ENCODE measurements at places on chromosomes 5 and 9.

- no peak for DNase-seq
These were observed 18.9 kb upstream of the IGFBPL1 start for GRCh38 chr9:38443181-38443580.

GRCh38 chr5:150141544-150142184 is 14.0 kb downstream of the PDGFRB start:
- DNase-seq = no peak

- no peak for DNase-seq
These were observed 124.6 kb downstream of the TARS1 start for GRCh38 chr5:33565324-33565723.

DNA sequence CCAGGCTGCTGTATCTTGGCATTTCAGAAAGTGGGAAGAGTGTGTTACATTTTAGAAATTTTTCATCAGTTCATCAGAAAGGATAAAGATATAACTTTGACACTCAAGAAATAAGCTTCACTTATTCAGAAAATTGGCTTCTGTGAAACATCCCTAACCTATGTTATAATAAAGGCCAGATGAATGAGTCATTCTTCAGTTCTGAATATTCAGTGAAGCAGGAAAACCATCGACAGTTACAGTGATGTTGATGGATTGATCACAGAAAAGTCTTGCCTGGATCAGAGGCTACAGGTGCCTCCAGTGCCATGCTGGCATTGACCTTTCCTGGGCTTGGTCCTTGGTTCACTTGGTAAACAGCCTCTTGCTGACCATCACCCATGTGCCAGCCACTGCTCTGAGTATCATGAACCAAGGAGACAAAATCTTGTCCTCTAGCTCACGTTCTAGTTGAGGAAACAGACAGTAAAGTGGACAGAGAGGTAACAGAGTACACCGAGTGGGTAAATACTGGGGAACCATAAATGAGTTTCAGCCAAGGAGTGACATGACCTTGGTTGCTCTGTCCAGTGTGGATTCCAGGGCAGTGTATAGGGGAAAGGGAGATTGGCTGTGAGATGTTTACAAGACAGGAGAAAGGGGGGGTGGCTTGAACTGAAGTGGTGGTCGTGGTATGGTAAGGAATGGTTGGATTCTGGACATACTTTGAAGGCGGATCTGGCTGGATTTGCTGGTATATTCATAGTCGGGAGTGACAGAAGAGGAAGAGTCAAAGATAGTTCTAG is 98.6 kb downstream of the AMBP start:
- DNase-seq = no peak

DNA sequence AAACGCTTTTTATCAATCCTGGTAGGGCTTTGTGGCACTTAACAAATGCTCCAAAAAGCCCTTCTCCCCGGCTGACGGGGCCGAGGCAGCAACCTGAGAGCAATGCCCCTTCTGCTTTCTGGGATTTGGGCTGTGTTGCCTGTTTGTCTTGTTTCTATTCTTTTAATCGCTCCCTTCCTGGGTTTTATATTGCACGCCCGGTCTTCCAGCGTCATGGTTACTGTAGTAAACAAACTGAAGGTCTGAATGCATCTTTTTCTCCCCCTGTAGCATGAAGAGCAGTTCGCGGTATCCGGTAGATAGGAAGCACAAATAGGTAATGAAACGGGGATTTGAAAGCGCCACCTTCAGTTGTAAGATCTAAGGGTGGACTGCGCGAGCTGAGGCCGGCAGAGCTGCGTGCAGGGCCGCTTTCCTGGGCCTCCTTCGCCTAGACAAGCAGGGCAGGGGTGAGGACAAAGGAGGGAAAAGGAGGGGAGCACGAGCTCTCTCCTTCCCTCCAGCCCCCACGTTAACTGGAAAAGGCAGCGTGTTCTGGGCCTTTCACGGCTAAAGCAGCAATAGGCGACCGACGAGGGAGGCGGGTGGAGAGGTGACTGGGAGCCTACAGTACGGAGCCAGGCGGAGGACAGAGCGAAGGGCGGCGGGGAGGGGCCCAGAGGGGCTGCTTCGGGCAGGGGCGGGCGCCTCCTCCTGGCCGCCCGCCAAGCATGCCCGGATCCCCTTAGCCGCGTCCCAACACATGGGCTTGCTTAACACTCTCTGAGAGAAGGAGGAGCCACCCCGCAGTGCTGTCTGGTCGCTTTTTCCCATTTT is 49.3 kb upstream of the ZNF366 start:
- peak; percentile 5 for DNase-seq

DNA sequence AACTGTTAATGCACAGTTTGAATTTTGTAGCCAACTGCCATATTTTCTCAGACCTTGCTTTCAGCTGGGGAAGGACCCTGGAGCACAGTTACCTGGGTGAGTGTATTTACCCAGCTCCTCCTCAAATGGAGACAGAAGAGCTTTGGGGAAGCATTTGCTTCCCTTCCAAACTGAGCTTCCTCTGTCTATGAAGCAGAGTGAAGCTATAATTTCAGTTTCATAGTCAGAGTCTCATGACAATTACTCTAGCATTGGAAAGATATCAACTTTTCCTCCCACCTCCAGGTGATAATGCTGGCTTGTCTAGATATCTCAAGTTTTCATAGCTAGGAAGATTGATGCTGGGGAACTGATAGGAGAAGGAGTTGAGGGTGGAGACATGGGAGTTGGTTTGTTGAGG is 406.4 kb upstream of the CLINT1 start:
- no peak for DNase-seq

DNA sequence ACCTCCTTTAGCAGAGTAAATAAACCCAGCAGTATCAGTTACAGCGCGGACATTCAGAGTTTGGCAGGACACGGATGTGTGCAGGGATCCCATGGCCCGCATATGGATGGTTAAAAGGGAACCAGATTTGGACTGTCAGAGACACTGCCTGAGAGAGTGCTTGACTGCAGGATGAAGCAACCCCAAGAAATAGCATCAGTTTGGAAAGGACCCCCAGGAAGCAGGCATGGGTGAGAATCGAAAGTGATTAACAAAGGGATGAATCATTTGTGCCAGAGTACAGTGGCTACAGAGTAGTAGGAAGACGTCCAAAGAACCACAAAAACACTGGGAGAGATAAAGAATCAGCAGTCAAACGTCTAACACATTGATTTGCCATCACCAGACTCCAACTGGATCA is 5.5 kb downstream of the C7 start:
- DNase-seq = no peak

- DNase-seq = peak; percentile 37
These were observed 74.6 kb downstream of the LMNB1 start for GRCh38 chr5:126851501-126852011.

DNA sequence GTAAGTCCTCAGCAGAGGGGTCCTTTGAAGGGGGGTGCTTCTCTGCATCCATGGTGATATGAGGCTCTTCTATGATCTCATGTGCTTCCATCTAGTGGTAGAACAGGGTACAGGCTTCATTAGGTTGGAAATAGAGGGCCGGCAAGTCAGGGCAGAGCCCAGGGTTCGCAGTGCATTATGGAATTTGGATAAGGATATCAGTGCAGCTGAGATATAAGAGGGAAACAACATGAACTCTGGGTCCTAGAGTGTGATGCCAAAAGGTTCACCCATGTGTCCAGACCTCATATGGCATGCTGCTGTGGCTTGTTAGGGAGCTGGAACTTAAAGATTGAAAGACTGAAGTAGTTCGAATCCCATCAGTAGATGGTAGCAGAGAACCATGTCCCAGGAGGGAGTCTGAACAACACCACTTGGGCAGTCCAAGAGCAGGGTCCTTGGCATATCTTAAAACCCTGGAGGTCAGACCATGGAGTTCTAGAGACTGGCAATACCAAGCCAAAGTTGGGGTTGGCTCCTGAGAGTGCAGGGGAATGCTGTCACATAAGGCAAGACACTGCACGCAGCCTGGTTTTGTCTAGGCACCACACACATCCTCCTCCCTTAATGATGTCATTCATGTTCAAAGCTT is 2.3 kb downstream of the FAM221B start:
- peak; percentile 67 for DNase-seq

DNA sequence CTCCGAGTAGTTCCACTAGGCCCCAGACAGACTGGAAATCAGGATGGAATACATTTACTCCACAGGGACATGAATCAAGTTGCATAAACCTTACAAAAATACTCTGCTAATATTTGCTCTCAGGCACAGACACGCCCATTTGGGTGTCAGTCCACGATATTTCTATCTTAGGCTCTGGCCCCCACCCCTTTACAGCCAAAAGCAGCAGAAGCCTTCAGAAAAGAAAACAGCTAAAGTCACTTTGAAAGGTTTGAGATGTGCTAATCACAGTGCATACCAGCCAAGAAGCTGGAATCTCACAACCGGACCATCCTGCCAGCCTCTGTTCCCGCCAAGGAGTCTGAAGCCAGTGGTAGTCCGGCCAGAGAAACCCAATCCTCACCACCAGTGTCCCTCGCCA is 22.6 kb downstream of the PTPN3 start:
- DNase-seq = no peak

GRCh38 chr5:74342948-74343682 is 297.4 kb downstream of the ENC1 start:
- no peak for DNase-seq

- no peak for DNase-seq
These were observed 2.0 kb upstream of the LCN10 start for GRCh38 chr9:136744773-136745172.

DNA sequence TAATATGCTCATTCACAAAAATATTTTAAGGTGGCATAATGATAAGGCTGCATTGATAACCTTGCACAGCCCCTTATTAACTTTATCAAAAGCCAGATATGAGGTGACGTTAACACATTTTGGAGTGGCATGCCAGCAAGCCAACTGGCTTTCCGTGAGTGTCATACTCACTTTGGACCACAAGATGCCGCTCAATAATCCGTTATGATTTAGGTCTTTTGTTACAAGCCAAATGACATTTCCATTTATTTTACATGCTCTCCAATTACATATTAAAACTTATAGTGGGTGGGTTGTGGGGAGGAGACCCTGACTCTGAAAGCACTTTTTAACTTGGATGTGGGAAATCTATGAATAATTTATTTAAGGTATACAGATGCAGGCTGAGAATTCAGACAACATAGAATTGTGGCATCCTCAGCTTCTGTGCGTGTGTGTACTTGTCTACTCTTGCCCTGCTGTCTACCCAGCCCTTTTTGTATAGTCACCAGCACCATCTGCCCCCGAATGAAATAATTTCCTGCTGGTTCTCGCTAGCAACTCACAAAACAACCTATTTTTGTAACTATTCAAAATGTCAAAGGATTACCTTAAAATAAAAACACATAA is 305.1 kb downstream of the PSAT1 start:
- no peak for DNase-seq

GRCh38 chr9:6893350-6894131 is 135.8 kb downstream of the KDM4C start:
- peak; percentile 8 for DNase-seq

DNA sequence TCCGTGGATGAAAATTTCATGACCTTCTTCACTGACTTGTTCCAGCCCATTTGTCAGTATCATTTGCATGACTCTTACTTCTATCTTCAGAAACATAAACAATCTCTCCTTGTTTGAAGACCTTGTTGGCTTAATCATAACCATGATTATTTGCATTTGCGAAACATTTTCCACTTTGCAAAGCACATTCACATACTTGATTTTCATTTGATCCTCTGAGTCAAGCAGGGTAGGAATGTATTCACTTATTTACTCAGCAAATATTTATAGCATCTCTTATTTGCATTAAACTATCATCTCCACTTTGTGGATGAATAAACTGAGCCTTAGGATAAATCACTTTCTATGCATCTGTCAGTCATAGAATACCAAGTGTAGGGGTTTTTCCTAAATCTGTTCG is 343.0 kb upstream of the SGCD start:
- no peak for DNase-seq

GRCh38 chr5:180467028-180467975 is 26.9 kb upstream of the CNOT6 start:
- DNase-seq = no peak

DNA sequence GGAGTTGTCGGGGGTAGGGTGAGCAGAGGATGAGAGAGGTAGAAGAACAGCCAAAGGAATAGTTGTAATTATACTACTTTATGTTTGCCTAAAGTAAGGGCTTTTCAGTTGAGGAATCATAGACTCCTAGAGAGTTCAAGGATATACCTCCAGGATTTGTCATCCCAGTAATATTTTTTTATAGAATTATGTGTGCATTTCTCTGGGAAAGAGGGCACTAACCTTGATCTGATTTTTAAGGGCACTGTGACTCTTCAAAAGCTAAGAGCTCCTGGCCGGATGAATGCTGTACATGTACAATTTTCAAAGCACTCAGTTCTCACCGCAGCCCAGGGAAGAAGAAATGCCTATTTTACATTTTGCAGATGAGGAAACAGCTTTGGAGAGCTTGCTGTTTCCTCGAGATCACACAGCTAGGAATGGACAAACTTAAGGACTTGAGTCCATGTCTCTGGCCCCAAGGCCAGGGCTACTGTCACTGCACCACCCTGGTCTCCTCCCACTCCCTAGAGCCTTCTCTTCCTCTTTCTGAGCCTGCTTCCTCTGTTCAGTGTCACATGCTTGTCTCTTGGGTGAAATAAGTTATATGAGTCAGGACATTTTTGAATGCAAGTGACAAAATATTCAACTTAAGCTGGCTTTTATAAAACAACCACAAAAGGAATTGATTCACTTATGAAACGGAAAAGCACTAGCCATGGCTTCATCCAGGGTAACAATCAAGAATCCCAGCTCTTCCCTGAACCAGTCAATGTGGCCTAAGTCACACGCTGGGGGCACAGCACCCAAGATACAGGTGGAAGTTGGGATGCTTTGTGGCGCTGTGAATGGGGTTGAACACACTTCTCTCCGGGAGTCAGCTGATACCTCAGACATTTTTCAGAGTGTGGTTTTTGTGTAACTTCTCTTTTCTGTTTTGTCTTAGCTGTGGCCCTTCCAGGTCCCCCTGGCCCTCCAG is 45.7 kb upstream of the TGFBR1 start:
- peak; percentile 41 for DNase-seq

DNA sequence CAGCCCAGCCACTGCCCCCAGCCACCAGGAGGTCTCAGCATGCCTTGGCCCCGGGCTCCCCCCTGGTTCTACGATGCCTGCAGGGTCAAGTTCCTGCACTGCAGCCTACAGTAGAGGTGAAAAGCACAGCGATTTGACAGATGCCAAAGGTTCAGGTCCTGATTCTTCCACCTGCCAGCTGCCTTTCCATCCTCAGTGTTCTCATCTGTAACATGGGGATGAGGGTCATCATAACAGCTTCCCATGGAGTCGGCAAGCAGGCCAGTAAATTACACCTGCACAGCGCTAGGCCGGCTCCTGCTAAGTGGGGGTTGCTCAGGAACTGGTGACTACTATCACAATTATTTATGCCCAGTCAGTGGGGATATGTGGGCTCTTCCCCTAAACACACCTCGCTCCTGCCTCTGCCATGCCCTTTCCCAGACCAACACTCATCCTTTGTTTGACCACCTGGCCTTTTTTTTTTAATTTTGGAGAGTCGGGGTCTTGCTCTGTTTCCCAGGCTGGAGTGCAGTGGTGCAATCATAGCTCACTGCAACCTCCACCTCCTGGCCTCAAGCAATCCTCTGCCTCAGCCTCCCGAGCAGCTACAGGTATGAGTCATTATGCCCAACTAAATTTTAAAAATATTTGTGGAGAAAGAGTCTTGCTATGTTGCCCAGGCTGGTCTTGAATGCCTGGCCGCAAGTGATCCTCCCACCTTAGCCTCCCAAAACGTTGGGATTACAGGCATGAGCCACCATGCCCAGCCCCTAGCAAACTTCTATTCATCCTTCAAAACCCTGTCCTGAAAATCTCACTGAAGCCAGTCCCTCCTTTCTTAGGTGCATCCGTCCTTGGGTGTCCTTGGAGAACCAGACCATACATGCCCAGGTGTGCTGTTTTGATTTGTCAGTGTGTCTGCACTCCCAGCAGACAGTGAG is 6.4 kb downstream of the ENG start:
- no peak for DNase-seq

Measured in CD4-positive, alpha-beta T cell treated with Interleukin-10 for 1 hour (primary cell).